Head of caudate nucleus (tissue), 42 donors: ENCODE measurements at places on chromosomes 5 and 9.
A peak's percentile ranks its signal among the peaks of the same experiment; 100 is the strongest.

- no peak for DNase-seq
These were observed 67.2 kb upstream of the FCHO2 start for GRCh38 chr5:72888595-72888994.

- no peak for DNase-seq
These were observed 2.3 kb downstream of the NMRK1 start for GRCh38 chr9:75085640-75086039.

DNA sequence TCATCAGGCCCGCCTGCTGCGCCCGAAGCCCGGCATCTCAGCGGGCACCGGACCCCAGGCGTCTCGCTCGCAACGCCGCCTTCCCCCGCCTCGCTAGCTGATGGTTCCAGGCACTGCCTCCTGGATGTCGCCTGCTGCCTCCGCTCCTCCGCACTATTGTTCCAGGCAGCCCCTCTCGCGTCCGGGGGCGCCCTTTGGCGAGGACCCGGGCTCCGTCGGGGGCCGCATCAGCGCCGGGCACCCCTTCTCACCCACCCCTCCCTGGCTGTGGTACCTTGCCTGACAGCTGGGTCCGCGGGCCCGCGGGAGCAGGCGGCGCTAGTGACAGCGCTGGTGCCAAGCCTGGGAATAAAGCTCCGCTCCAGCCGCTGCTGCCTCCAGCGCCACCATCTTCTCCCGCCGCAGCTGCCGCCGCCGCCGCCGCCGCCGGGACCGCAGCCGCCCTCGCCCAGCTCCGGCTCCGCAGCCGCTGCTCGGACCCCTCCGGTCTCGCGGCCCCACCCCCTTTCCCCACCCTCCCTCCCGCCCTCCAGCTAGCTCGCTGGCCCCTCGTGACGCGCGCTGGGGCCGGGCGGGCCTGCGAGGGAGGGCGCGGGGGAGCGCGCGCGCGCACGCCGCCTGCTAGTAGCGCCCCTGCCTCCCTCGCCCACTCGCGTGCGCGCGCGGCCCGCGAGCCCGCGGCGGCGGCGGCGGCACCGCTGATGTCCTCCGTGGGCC is at the start of gene APBA1:
Gene APBA1 (minus strand): TSS at position 493 of the 717 bp plus-strand sequence.
- peak; percentile 78 for DNase-seq

DNA sequence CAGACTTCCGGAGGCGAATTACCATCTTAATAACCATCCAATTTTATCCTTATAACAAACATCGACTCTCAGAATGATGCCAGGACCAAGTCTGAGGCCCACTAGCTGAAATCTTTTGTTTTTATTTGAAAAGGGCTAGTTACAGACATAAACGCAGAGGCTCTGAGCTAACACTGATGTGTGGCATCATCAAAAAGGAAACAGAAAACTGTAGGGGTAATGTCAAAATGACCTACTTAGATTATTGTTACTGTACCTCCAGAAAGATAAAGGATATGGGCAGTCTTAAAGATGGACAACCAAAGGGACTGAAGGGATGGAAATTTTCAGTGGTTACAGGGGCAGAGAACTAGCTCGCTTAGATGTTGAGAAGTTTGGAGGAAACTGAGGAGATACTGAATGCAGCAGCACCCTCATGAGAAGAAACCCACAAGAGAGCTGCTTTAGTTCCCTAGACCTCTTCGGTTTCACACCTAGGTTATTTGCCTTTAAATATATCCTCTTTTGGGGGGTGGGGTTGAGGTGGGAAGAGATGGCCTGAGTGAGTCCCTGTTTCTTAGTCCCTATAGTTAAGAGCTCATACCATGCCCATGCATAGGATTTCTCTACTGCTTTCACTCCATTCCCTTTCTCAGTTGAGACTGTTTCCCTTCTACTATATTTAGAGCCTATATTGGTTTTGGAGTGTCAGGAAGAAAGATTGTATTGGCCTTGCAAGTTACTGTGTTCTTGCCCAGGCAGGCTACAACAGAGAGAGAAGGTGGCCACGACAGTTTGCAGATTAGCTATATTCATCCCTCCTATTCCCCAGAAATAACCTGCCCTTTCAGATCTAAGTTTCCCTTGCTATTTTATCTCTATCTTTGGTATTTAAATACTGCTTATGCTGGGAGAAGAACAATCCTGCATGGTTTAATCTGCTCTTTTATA is 320.4 kb upstream of the EFNA5 start:
- no peak for DNase-seq

- DNase-seq, result no peak
These were observed 127.0 kb upstream of the GDNF start for GRCh38 chr5:37966871-37967270.

DNA sequence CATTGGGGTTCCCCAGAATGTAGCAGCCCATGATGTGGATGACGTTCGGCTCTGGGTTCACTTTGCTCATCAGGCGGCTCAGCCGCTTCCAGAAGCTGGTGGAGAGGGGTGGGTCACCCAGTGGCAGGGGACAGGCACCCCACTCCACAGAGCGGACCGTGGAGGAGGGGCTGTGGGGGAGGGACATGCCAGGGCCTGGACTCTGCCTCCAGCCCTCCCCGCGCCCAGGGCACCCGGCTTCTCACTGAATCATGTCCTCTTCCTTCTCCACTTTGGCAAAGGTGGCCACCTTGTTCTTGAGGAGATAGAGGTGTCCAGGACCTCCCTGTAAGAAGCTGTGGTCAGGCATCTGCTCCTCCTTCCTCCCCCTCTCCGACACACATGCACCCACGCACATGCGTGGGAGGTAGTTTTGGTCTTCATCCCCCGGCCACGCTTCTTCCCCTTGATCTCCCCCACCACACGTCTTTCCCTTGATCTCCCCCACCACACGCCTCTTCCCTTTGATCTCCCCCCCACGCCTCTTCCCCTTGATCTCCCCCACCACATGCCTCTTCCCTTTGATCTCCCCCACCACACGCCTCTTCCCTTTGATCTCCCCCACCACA is 8.9 kb upstream of the ENTPD8 start:
- DNase-seq, result no peak

GRCh38 chr5:143153332-143154119 is 250.0 kb downstream of the NR3C1 start:
- no peak for DNase-seq

- DNase-seq, result no peak
These were observed 781.2 kb downstream of the TLE4 start for GRCh38 chr9:80352967-80353366.

DNA sequence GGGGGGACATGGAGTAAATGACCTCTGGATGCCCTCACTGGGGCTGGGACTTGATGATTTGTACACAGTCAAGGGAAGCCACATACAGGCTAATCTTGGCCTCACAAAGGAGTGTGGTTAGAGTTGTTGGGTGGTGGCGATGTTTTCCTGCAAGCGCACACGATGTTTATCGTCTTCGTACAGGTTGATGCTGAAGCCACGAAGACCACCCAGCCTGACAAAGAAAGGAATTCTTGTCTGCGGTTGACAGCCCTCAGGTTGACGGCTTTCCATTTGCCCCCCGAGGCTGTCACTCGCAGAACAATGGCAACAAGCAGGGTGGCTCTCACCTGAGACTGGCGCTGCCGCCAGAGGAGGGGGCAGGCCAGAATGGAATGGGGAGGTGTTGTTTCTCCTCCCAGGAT is 14.1 kb upstream of the XPA start:
- DNase-seq, result no peak

DNA sequence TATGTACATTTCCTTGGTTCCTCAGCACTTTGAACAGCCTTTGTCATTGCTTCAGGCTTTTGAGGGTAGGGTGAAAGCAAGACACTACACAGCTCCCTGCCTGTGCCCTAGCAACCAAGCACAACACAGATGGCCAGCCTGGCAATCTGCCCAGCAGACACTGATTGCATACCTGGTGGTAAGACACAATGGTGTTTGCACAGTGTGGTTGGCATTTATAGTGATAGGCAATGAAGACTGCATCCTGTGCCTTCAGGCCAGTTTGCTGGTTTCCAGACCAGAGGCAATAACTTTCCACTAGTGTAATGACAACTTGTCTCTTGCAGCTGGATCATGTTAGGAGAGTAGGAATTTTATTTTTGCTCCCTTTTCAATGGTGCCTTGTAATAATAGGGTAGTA is 144.5 kb upstream of the TNC start:
- DNase-seq, result no peak

- no peak for DNase-seq
These were observed 33.1 kb upstream of the ZNF462 start for GRCh38 chr9:106829666-106830408.

DNA sequence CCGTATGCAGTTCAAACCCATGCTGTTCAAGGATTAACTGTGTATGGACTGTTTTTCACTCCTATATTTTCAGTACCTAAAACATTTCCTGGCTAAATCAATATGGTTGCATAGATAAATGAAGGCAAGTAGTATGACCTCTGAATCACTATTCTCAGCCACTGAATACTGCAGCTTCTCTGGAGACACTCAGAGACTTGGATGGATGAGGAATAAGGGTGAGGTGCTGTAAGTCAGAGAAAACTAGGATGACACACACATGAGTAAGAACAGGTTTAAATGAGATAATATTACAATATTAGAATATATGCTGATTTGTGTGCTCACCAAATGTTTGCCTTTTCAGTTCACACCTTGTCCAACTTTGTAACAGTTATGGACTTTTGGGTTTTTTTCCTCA is 26.0 kb upstream of the ANXA1 start:
- DNase-seq, result no peak

DNA sequence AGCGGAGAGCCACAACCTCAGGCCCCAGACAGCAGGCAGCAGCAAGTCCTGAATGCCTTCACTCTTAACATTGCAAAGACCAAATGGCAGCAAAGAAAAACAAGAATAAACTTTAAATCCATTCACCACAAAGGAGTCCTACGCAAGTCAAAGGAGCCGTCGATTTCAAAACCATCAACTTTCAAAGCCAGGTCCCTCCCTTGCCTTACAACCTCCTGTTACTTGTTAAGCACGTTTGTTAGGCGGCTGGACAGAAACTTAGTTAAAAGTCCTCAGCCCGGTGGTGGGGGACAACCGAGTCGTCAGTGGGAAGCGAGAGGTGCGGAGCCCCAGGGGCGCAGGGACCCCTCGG is 938 bp downstream of the LPAR1 start:
- no peak for DNase-seq

DNA sequence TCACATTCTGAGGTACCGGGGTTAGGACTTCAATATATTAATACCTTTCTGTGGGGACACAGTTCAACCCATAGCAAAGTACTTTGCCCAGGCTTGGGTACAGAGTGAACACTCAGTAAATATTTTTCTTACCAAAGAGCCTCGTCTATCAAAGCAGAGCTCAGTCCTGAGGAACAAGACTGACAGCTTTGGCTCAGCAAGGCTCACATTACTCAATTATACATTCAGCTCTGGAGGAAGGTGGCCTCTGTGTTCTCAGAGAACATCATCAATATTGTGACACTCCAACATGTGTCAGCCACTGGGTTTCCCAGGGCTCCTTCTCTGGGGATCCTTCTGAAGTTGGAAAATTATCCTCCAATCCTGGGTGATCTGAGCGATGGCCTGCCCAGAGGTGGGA is 186.4 kb downstream of the NMUR2 start:
- no peak for DNase-seq

GRCh38 chr9:136995362-136995761 is 1.0 kb downstream of the CLIC3 start:
- DNase-seq, result no peak

DNA sequence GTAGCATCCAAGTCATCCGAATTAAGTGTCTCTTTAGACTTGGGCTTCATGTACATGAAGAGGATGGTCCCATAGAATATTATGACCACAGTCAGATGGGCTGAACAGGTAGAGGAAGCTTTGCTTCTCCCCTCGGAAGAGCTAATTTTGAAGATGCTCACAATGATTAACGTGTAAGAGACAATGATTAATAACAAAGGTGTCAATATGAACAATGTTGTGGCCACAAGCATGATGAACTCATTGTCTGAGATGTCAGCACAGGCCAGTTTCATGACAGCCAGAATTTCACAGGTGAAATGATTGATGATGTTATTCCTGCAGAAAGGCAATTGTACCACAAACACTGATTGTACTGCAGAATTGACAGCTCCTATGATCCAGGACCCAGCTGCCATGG is 626 bp downstream of the OR13C2 start:
- DNase-seq, result no peak

GRCh38 chr9:79446523-79447307 is 125.0 kb upstream of the TLE4 start:
- DNase-seq, result no peak

GRCh38 chr5:83354958-83355357 is 116.6 kb upstream of the VCAN start:
- DNase-seq, result no peak

DNA sequence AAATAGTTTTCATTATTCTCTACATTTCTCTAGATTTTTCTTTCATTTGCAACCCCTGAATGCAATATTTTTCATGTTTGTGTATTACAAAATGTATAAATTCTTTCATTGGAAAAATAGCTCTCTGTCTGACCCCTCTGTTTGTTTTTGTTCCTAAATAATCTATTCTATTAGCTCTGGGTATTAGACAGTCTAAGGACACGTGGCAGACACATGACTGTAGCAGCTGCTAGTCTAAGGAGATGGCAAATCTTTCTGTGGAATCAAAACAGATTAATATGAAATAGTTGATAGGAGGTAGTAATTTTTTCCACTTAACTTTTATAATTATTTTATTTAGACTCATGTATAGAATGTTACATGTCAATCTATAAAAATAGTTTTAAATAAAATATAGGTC is 21.4 kb upstream of the SPATA9 start:
- peak; percentile 31 for DNase-seq

GRCh38 chr9:18707489-18708205 is 233.7 kb downstream of the ADAMTSL1 start:
- no peak for DNase-seq

DNA sequence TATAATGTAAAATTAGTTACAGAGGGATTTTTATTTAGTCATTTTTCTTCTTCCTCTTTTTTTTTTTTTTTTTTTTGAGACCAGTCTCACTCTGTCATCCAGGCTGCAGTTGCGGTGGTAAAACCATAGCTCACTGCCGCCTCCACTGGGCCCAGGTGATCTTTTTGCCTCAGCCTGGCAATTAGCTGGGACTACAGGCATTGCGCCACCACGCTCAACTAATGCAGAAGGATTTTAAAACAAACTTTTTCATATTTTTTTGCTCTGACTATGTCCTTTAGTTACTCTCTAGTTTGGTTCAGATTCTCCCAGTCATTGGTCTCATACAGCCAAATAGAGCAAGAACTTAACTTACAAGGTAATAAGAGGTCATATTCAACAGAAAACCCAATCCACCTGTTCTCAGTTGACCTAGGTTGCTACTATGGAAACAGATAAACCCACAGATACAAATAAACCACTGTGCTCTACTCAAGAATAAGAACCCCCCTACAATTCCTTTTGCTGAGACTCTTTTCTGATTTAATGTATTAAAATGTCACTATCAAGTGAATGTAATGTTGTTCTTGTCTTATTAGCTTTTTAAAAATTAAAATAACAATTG is 50.1 kb upstream of the TTC39B start:
- DNase-seq, result no peak

DNA sequence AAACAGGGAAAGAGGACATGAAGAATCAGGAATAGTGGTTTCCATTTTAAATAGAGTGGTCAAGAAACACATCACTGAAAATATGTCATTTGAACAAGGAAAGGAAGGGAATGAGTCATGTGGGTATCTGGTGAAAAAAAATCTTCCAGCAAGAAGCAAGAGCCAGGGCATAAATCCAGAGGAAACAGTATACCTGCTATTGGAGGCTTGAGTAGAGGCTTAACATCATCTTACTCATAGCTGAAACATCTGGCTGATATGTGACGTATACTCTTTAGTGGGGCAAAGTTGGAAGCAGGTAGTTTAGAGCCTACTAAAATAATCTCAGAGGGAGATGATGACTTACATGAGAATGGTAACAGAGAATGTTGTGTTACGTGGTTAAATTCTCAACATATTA is 517.2 kb downstream of the CAAP1 start:
- DNase-seq, result no peak
